GM10248 (cell line): ENCODE measurements at places on chromosomes 6 and 20.

DNA sequence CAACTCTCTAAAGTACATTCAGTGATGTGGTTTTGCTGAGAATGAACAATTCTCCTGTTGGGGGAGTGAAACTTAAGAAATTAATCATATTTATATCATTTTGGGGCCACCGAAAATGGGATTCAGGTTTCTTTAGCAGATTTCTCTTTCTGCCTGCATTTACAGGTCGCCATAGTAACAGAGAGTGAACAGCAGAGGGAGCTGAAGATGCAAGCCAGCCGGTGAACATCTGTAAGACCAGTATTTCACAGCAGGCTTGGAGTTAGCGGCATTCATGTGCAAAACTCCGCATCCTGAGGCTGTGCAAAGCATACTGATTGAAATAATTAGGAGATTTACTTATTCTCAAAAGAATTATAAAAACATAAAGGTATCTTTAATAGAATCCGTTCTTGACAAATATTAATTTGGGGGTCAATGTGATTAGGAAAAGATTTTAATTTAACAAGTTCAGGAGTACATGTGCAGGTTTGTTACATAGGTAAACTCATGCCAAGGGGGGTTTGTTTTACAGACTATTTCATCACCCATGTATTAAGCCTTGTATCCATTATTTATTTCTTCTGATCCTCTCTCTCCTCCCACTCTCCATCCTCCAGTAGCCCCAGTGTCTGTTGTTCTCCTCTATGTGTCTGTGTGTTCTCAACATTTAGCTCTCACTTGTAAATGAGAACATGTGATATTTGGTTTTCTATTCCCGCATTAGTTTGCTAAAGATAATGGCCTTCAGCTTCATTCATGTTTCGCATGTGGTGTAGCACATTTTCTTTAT, 17.8 kb upstream of the HSF2 start:
- DNase-seq: peak; percentile 25

GRCh38 chr6:447381-448165, 56.0 kb downstream of the IRF4 start:
- DNase-seq: no peak

- DNase-seq: peak; percentile 28
Measured at GRCh38 chr6:155186052-155186658, 77.7 kb upstream of the CLDN20 start.

DNA sequence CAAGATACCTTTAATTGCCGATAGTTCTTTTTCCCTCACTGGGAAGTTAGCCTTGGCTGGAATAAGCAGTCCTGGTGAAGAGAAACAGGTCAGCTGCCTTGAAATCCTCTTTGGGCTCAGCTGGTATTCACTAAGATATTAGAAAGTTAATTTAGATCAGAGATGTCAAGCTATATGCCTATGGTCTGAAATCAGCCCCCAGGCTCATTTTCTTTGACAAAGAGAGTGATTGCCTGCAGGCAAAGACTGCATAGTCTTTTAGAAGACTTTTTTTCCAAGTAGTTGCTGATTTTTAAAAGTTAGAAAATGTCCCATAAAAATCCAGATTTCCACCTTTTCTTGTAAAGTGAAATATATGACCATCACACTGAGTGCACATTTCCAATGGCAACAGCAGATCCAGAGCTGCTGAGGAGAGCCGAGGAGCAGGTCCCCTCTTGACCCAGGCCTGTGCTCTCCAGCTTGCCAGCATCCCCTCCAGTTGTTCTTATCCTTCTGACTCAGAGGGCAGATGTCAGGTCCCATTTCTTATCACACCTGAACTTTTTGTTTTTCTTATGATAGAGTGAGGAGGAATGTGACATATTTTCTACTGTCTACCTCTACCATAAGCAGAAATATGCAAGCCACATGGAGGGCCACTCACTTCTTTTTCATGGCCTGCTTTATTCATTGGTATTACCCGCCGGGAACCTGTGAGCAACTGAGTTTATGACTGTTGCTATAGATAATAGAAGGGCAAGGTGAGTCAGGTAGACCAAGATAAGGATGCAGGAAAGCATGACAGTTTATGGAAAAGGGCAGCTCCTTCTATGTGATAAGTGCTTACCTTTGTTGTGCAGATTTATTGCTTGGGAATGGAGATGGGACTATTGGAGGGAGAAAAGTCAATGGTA, 17.6 kb upstream of the L3MBTL3 start:
- no peak for DNase-seq

DNA sequence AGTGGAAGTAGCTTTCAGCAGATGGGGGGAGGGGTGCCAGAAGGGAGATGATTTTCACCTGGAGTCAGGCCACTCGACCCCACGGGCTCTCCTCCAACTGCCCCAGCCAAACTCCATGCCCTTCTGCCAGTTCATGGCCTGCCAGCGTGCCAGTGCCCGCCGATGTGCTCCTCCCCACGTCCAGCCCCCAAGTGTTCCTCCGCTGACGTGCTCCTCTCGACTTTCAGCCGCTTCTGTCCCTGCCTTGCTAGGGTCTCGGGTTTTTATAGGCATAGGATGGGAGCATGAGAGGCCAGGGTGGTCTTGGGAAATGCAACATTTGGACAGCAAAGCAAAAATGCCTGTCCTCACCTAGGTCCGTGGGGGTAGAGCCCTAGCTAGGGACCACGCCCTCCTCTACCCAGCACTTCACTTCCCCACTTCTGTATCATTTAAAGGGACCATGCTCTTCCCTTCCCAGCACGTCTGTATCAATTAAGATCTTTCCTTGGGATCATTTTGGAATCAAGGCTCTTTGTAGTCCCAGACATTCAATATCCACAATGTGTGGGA, 54.4 kb downstream of the PRND start:
- DNase-seq: no peak

DNA sequence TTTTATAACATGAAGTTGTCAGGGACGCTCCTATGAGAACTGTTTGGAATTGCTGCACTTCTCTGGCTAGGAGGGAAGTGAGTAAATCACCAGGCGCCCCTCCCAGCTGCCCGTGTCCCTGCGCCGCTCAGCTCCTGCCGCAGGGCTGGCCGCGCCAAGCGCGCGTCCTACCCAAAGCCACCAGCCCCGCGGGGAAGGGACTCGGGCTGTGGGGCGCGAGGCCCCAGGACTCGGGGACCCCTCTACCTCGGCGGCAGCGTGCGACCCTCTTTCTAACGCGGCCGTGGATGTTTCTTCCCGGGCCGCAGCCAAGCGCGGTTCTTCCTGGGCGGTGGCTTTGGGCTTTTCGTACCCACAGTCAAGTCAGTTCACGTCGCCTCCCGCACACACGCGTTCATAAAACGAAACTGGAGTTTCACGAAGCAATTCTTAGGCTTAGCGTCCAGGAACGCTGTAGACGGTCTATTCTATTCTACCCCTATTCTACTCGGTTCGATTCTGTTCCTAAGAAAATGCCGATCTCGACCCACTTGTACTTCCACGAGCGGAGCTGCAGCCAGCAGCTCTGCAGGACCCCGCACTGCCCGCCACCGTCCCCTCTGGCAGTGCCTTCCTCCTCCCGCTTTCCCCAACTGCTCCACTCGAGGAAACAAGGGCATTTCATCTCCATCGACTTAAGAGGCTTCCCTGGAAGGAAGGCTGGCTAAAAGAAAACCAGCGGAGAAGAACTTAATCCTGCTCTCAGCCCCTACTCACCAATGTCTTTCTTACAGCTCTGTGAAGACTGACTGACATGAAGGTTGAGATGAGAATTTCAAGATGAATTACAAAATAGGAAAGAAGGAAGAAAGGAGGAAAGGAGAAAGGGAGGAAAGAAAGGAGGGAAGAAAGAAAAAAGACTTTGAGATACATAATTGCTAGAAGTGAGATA, 15.4 kb downstream of the FOXC1 start:
- no peak for DNase-seq

GRCh38 chr6:96702626-96703025, 134.7 kb downstream of the GPR63 start:
- DNase-seq: no peak

GRCh38 chr20:19815553-19815991, 57.5 kb downstream of the RIN2 start:
- no peak for DNase-seq

DNA sequence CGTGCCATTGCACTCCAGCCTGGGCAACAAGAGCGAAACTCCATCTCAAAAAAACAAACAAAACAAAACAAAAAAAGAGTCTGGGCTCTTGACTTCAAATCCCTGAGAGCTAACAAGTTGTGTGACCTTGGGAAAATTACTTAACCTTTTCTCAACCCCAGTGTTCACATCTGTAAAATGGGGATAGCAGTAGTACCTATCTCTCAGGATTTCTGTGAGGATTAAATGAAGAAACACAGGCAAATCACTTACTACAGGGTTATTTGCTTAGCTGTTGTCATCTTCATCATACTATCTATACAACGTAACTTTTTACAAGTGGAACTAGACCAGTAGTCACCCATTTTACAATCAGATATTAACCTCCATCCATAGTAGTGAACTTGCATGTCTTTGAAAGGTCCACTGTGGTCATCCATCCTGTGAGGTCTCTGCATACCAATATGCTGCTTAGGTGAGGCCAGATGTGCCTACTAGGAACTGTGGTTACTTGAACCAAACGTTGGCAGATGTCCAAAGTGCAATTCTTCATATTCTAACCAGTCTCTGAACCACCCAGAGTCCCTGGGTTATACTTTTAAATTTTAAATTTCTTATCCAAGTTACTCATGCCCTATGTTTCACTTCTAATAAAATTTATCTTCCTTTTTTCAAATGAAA, 128.9 kb upstream of the BEND3 start:
- DNase-seq: no peak

DNA sequence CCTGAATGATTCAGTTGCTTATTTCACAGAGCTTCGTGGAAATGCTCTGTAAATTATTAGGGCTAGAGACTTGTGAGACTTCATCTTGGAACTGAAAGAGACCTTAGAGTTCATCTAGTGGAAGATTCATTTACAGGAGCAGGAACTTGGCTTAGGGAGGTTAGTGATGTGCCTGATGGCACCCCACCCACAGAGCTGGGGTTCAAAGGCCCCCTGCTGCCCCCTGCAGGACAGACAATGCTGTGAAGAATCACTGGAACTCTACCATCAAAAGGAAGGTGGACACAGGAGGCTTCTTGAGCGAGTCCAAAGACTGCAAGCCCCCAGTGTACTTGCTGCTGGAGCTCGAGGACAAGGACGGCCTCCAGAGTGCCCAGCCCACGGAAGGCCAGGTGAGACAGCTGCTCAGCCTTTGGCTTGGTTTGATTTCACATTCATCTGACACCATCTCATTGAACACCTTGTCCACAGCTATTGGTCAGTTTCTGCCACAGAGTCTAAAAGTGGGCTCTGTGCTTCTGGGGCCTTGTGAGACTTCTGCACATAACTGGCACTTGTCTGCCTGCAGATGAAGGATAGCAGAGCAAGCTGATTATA, 25.1 kb downstream of the MYBL2 start:
- peak; percentile 80 for DNase-seq

GRCh38 chr6:16336056-16336818, 97.8 kb downstream of the GMPR start:
- no peak for DNase-seq

- no peak for DNase-seq
Measured at GRCh38 chr20:46341074-46342009, 33.0 kb upstream of the CDH22 start.

DNA sequence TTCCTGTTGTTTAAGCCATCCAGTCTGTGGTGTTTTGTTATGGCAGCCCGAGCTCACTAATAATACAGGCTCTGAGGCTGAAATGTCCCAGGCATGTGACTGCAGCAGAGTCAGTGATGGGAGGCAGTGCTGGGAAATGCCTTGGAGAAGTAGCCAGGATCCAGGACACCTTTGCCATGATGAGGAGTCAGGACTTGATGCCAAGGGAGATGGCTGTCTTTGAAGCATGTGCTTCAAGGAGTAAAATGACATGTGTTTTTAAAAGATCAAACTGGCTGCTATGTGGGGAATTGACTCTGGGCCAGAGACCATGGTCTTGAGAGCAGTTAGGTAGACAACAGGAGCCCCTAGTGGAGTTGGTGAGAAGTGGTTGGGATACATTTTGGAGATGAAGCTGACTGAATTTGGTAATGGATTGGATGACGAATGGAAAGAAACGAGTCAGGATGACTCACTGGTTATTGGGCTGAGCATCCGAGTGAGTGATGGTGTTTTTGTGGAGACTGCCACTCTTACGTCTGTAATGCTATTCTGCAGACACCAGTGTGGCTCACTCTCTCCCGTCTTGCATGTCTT, 322.2 kb downstream of the PLCB1 start:
- peak; percentile 13 for DNase-seq

DNA sequence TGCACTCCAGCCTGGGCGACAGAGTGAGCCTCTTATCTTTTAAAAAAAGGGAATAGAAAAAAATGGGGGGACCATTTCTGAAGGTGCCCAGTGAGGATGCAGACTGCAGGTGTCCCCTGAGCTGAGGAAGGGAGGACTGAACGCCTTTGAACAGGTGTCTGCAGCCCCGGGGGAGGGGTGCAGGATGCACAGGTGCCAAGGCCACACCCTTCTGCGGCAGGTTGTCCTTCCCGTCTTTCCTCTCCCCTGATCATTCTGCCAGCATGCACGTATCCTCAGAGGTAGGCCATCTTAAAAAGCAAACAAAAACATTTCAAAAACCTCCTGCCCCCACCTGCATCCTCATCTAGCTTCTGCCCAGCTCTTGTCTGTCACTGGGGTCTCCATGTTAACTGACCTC, 101.3 kb downstream of the MTHFD1L start:
- no peak for DNase-seq

DNA sequence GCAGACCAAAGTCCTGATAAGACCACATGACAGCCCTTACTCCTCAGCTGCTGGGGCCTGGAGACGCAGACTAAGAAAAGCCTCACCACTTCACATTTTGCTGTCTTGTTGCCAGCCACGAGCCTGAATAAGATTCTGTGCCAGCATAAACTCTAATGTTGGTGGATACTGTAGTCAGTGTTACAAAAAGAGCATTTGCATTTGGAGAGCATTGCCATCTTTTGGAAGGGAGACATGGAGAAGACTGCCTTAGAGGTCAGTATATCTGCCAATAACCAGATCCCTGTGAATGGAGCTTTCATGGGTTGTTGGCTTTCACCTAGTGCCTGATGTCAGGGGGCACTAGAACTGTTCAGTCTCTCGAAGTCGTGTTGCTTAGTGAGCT, 315.2 kb downstream of the ZFAND3 start:
- no peak for DNase-seq

- no peak for DNase-seq
Measured at GRCh38 chr6:137231895-137232294, 12.7 kb upstream of the IFNGR1 start.

GRCh38 chr6:120405947-120406346, 928.3 kb downstream of the TBC1D32 start:
- no peak for DNase-seq

GRCh38 chr20:39029364-39029763, 67.2 kb downstream of the DHX35 start:
- no peak for DNase-seq

- peak; percentile 77 for DNase-seq
Measured at GRCh38 chr6:159174263-159174969, 5.2 kb downstream of the FNDC1 start.

DNA sequence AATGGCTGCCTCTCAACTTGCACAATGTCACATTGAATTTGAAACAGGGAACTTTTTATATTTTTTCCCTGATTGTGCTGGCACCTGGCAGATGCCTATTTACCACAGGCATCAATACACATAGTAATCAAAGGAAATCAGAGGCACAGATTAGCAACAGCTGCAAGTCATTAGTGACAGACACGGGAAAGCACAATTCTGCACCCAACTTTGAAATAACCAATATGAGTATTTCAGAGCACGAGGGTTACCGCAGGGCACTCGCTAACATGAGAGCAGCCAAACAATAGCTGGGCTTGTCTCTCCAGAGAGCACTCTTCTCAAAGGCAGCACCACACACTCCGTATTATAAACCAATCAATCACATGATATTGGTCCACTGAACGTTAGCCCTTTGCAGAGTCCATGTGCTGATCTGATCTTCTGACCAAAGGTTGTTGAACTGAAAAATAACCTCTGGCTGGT, 149.5 kb downstream of the RNF144B start:
- DNase-seq: no peak
